ENCODE measurements at places on chromosomes 5 and 9.

DNA sequence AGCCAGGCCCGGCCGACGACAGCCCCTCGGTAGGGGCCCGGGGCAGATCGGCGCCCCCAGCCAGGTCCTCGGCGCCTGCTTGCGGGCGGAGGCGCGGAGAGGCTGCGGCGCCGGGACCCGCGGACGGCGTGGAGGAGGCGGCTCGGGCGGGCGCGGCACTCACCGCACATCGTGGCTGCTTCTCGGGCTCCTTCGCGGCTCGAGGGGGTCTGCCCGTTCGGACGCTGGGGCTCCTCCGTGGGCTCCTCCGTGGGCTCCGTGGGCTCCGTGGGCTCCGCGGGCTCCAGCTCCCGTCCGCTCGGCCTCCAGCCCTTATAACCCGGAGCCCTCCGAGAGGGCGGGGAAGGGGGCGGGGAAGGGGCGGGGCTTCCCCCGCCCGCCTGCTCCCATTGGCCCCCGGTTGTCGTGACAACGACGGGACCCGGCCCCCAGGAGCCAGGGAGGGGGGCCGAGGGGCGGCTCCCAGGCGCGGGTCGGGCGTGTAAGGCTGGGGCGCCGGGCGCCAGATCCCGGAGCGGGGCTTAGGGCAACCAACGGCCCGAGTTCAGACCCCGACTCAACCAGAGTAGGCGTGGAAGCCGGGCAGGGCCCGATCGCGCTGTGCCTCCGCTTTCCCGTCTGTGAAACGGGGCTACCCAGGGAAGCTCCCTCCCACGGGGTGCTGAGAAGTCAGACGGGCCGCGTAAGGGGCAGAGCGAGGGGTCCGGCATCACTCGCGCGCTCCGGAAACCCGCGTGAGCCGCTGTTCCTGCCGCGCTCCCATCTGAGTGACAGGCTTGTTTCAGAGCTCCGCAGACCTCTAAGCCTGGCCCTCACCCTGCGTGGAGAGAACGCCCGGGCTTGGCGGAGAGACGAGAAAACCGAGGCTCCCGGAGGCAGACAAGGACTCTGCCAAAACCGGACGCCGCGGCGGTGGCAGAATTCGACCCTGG lies at the start of gene GFPT2:
TSS of gene GFPT2 (minus strand) at position 289 of the 932 bp plus-strand sequence. CDS start at position 170, 119 bp downstream.
- DNase-seq, result no peak

- no peak for DNase-seq
Measured at GRCh38 chr5:32076699-32077695, 97.1 kb downstream of the GOLPH3 start.

GRCh38 chr9:88781628-88782391 lies 209.5 kb upstream of the S1PR3 start:
- DNase-seq, result no peak

GRCh38 chr5:150584556-150585335 lies 55.7 kb upstream of the SYNPO start:
- DNase-seq, result no peak

- DNase-seq, result no peak
Measured at GRCh38 chr5:179874136-179874535, 15.5 kb upstream of the MRNIP start.

GRCh38 chr5:159337016-159337955 lies 7.0 kb upstream of the IL12B start:
- no peak for DNase-seq

DNA sequence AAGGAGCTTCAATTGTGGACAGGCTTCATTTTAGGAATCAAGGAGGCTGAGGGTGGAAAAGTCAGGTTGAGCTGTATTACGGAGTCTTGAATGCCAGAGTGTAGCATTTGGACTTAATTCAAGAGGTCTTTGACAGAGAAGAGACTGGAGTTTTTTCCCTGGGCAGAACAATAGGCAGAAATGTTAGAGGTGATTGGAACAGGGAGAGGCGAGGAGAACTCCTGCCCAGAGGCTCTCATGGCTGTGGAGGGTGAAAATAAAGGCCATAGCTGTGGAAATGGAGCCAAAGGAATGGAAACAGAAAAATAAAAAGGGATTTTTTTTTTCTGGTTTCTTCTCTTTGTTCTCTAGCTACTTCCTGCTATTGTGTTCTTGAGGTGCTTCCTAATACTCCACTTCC lies 3.7 kb upstream of the IFNB1 start:
- no peak for DNase-seq

DNA sequence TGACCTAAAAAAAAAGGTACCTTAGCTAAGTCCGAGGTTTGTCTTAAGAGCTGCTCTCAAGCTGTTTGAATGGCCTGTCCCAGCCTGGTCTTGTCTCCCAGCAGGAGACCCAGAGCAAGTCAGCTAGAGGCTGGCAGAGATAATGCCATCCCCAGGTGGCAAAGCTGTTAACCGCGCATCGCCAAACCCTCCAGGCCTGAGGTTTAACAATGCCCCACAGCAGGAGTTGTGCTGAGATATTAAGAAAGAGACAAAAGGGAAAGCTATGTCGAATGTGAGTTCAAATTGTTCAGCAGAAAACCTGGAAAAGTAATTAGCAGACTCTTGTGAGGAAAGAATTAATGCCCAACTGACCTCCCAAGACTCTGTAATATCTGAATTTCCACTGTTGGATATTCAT lies 187.1 kb downstream of the FSTL4 start:
- no peak for DNase-seq

DNA sequence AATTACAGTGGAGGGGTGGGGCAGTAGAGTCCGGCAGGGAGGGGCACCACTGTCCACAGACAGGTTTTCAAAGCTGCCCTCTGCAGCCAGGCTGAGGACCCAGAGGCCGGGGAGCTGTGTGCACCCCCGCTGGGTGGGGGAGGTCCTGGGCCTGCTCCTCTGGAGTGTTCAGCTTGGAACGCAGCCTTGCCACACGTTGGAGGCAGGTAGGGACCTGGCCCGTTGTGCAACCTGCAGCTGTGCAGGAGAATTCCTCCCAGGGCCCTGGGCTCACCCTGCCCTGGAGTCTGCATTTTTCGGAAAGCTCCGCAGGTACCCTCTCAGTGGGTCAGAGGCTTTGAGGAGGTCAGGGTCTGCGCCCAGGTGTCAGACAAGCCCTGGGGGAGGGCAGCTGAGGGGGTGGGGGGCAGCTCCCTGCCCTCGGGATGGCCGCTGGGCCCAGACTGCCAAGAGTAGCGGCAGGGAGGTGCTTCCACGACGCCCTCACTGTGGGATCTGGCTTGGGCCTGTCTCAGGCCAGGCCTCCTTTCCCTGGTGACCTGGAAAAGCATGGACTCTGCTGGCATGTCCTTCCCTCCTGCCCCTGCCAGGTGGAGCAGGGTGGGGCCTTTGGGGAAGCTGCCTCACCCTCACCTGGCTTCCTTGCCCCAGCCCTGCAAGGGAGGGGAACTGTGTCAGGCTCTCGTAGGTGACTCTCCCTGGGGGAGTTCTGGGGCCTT lies 29.5 kb downstream of the RXRA start:
- no peak for DNase-seq

DNA sequence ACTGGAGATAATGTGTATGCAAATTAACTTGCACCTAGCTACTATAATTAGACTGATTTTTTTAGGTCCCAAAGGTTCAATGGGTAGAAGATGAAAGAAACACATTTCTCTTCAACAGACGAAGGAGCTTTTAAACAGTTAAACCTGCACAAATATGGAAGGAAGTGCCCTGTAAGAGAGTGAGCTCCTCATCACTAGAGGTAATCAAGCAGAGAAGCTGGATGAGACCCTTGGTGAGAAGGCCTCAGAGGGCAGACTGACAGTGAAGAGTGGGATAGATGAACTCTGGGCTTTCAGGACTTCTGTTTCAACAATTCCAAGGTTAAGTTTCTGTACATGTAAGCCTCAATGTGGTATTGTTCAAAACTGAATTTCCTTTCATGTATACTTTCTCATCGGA lies 23.2 kb downstream of the PTPN3 start:
- DNase-seq, result no peak

DNA sequence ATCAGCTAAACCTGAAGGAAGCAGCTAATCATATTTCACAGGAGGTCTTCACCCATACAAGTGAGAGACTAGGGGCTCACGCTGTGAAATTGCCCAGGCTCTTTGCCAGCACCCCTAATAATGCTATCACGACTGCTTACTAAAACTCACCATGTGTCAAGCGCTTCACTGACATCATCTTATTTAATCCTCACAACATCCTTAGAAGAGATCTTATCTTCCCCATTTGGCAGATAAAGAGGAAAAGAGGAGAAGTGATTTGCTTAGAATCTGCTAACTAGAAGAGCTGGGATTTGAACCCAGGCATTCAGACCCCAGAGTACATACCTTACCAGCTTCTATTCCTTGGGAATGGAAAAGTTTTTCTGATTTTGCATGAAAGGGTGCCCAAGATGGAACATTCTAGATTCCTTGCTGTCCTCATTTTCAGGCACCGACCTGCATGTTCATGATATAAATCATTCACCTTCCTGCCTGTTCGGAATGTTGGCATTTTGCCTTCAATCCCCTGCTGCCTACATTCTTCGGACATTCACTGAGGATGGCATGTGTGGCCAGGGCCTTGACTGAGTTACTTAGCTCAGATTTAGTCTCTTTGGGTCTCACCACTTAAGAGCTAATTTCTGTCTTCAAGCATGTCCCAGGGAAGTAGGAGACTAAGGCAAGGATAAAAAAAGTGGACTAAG lies 88.1 kb downstream of the SH3TC2 start:
- no peak for DNase-seq

DNA sequence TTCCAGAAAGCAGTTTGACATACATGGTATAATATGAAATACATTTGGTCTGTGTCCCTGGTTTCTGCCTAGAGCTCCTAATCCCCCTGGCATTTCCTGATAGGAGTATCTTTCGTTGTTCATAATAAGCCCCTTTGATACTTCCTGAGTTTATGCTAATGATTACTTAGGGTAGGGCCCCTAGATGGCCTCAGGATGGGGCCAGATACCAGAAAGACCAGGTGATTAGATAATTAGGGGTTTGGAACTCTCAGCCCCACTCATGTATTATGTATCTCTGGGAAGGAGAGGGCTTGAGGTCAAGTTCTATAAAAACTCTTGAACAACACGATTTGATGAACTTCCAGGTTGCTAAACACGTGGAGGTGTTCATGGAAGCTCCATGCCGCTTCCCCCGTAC lies 163.3 kb upstream of the ZNF608 start:
- no peak for DNase-seq

- no peak for DNase-seq
Measured at GRCh38 chr9:79656169-79656568, 84.4 kb downstream of the TLE4 start.

- no peak for DNase-seq
Measured at GRCh38 chr9:123111427-123112014, 78.1 kb downstream of the GPR21 start.

DNA sequence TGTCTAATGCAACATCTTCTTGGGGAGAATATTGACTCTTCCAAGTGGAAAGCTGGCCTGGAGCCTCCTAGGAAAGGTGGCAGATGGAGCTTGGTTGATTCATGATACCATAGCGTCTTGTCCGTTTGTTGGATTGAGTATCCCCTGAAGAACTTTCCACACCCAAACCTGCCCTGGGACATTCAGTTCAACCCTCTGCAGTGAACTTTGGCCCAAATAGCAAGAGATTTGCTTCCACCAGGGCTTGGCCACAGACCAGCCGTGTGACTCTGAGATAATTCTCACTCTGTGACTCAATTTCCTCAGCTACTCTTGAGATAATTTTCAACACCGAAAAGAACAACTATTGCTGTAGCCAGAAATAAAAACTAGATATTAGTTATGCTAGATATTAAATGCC lies 108.0 kb upstream of the RAD23B start:
- no peak for DNase-seq

GRCh38 chr5:118314931-118315330 lies 673.4 kb downstream of the DTWD2 start:
- no peak for DNase-seq

DNA sequence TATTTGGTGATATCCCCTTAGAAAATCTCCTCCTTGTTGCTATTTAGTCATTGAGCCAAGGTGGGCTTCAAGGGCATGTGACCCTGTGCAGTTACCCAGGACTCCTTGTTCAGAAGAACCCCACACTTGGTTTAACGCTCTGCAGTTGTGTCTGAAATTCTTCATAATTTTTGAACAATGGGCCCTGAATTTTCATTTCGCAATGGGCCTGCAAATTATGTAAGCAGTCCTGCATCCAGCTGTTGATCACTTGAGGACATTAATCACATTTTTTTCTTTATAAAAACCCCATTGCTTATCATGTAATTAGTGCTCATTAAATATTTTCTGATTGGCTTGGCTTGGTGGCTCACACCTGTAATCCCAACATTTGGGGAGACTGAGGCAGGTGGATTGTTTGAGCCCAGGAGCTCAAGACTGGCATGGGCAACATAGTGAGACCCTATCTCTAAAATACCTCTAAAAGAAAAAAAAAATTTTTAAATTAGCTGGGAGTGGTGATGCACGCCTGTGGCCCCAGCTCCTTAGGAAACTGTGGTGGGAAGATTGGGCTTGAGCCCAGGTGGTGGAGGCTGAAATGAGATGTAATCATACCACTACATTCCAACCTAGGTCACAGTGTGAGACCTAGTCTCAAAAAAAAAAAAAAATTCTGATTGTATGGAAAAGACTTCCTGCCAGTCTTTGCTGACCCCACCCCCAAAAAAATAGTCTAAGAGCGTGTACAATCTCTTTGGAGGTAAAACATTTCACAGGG lies 194.2 kb upstream of the HAPLN1 start:
- no peak for DNase-seq

GRCh38 chr5:137621861-137622823 lies 113.7 kb downstream of the KLHL3 start:
- DNase-seq, result no peak

DNA sequence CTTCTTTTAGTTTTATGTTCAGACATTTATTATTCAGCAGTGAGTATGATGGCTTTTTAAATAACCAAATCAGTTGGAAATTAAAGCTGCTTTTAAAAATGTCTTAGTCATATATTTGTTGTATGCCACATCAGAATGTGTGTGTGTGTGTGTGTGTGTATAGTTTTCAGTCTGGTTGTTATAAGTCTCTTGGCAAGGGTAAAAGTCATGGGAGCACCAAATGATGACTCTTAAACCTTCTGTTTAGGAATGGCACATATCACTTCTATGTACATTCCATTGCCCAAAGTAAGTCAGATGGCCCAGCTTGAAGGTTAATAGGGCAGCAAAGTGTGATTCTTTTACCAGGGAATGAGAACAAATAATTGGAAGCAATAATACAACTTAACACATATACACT lies 135.9 kb downstream of the RNF180 start:
- no peak for DNase-seq

GRCh38 chr5:167122267-167122666 lies 1169.2 kb upstream of the WWC1 start:
- no peak for DNase-seq

GRCh38 chr9:89508951-89509615 lies 11.2 kb upstream of the SEMA4D start:
- DNase-seq, result no peak

- DNase-seq, result no peak
Measured at GRCh38 chr5:80761176-80761575, 106.4 kb upstream of the DHFR start.

GRCh38 chr5:123094237-123094918 lies 5.3 kb downstream of the PRDM6 start:
- DNase-seq, result no peak

- DNase-seq, result no peak
Measured at GRCh38 chr5:75885849-75886596, 168.8 kb upstream of the POC5 start.

Data from NCI-H187 treated with DMSO at 0.1 percent for 48 hours (cell line).